Endodermal cell (in vitro differentiated cells): ENCODE measurements at places on chromosomes 5 and 9.

- no peak for DNase-seq
Measured at GRCh38 chr5:5810461-5810860, 388.0 kb downstream of the ICE1 start.

DNA sequence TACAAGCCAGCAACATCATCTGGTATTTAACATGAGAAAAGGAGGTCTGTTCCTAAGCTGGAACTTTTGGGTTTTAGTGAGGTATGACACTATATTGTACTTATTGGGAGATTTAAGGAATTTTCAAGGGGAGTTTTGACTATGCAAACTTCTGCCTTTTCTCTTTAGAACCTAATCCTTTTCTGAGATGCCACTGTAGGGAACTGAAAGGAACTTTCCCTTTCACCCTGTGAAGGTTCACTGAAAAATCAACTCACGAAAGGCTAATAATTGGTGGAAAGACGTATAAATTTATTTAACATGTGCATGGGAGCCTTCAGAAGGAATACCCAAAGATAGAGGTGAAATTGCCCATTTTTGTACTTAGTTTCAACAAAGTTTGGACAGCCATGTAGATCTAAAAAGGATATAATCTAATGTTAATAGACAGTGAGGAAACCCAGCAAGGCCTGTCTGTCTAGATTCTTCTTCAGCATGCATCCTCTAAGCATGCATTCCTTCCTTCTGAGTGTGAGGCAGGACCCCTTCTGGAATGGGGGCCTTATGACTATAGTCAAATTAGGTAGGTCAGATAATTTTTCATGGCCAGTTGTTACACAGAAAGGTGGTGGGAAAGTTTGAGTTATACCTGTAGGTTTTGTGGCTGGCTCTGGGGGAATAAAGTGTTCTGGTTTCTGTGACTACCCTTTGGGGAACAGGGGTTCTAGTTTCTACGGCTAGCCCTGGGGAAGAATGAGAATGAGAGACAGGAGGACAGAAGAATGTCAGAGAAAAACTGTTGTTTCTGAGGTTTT is 200.3 kb downstream of the C9orf152 start:
- DNase-seq: no peak

- no peak for DNase-seq
Measured at GRCh38 chr5:66854416-66854815, 258.2 kb downstream of the MAST4 start.

DNA sequence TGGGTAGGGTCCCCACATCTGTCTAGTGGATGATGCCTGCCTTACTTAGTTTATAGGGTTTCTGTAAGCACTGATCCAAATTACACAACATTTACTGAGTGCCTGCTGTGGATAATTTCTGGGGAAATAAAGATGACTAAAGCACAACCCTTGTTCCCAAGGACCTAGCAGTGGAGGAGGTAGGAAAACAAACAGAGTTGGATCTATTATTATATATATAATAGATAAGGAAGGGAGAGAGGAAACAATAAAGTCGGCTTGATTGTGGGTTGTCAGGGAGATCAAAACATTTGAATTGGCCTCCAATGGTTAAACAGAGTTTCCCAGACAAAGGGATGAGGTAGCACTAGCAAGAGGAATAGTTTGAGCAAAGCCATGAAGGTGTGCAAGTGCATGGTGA is 14.0 kb downstream of the IL33 start:
- no peak for DNase-seq

DNA sequence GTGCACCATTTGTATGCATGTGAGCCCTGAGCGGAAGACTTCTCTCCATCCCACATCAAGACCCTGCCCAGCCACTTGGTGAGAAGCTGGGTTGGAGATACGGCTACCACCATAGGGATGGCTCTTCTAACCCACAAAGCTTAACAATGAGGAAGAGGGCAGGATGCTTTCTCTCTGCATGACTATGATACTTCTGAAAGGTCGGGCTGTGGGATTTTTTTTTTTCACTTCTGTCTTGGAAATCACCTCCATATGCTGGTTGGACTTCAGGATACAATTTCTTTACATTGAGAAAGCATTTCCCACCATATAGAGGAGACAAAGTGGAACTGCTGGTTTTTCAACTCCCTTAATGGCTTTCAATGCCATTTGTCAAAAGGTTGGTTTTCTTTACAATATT is 30.5 kb downstream of the ZNF366 start:
- DNase-seq: no peak

DNA sequence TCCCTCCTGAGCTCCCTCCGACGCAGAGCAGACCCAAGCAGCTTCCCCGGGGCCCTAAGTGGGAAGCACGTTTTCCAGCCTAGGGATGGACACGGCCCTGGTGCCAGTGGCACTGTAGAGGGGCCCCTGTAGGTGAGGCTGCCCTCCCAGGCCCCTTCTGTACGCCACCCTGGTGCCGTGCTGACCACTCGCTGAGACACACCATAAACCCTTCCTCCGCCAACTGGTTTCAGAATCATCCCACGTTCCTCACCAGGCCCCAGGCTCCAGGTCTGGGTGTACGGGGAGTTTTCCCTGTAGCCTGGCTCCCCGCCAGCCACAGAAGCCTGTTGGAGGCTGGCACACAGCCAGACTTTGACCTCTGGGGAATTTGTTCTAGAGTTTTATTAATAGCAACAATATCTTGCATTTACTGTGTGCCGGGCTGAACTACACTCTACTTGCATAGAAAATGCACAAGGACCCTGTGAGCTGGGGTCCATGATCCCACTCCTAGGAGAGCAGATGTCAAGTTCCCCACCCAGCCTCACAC is 18.2 kb upstream of the WDR38 start:
- no peak for DNase-seq

GRCh38 chr5:101932599-101932998 is 363.5 kb downstream of the SLCO4C1 start:
- DNase-seq: no peak
